ENCODE measurements at places on chromosomes 5 and 9.
A peak's percentile ranks its signal among the peaks of the same experiment; 100 is the strongest.

GRCh38 chr9:130453487-130453886 is 8.7 kb downstream of the ASS1 start:
- DNase-seq = no peak

DNA sequence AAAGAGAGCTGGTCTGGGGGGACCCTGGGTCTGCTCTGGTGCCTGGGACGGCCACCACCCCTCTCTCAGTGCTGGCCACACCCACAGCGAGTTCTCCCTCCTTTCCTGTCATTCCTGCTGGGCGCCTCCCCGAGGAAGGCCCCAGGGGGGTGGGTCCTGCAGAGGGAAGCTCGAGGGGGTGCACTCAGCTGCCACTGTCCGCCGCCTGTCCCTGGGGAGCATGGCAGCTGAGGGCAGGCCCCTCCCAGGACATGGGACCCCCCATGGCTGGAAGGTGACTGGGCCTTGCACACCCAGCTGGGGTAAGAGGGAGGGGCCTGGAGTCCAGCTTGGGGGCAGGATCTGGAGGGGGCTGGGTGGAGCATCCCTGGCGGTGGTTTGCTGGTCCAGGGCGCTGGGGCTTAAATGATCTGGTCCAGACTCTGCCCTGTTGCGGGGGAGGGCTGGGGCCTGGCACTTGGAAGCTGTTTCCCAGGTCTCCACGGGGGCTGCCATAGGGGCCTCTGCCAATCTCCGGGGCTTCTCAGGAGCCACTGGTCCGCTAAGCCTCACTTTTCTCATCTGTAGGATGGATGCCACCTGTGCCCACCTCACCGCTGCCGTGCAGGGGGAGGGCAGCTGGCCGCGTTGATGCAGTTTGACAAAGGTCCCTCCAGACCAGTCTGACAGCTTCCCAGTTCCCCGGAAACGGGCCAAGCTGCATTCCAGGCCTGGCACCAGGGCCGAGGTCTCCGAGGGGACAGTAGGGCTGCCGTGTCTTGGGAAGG is 6.0 kb upstream of the SLC2A6 start:
- no peak for DNase-seq

- DNase-seq = peak; percentile 12
These were observed 86.8 kb upstream of the MEGF10 start for GRCh38 chr5:127203818-127204217.

GRCh38 chr9:5596173-5596572 is 32.7 kb upstream of the RIC1 start:
- DNase-seq = no peak

DNA sequence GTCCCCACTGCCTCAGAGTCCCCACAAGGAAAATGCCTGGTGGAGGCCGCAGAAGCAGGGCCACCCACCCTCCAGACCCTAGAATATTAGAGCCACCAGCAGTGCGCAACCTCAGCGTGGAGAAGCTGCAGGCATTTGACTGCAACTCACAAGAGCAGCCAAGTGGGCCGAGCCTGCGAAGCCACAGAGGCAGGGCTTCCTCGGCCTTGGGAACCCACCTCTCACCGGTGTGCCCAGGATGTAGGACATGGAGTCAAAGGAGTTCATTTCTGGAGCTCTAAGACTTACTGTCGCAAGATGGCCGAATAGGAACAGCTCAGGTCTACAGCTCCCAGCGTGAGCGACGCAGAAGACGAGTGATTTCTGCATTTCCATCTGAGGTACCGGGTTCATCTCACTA is 397.9 kb upstream of the PIK3R1 start:
- DNase-seq = no peak

- DNase-seq = no peak
These were observed 2.5 kb upstream of the FGF1 start for GRCh38 chr5:142688281-142688989.

DNA sequence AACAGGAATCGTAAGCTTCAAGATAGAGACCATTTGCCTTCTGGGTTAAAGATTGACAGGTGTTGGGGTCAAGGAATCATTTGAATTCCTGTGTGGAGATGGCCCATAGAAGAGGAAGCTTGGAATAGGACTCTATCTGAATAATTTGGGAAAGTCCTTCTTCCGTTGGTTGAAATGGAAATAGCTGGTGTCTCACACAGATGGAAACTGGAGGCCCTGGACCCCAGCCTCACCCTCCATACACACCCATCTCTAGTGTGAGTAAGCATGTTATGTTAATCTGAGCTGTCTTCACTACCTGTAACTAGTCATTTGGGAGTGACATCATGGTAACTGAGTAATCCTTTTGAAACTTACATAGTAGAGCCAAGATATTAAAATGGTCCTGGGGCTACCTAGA is 184.4 kb downstream of the CD180 start:
- DNase-seq = no peak

DNA sequence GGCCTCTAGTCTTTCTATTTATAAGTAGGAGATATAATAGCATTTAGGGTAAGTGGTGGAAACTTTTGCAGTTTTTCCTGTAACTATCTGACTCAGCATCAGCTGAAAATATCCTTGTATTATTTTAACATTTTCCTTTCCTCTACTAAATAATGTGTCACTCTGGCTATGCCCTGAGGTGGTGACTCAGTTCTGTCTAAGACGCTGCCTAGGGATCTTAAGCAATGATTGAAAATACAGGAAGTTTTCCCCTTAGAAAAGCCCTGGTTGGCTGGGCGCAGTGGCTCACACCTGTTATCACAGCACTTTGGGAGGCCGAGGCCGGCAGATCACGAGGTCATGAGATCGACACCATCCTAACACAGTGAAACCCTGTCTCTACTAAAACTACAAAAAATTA is 9.3 kb upstream of the EDIL3 start:
- no peak for DNase-seq

GRCh38 chr5:170427672-170428236 is 38.6 kb upstream of the KCNMB1 start:
- DNase-seq = no peak

DNA sequence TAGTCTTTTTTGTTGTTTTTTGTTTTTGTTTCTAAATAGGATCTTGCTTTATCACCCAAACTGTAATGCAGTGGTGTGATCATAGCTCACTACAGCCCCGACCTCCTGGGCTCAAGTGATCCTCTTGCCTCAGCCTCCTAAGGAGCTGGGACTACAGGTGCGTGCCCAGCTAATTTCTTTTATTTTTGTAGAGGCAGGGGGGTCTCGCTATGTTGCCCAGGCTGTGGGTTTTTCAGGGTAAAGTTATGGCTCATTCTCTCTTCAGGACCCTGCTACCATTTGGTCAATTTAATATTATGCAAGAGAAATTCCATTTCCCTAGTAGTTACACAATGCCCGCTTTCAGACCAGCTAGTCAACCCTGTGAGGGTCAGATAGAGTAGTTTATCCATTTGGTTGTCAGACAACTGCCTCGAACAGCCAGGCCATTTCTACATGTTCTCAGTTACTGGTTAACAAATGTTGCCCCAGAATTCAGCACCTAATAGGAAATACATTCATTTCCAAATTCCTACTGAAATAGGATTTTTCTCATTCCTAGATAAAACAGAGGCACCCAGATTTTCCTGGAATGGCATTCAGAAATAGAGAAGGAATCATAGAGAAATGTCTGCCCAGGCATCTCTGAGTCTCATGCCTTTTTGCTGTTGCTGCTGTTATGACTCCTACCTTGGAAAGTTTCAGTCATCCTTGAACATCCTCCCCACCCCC is 6.4 kb upstream of the GLIS3 start:
- DNase-seq = no peak

DNA sequence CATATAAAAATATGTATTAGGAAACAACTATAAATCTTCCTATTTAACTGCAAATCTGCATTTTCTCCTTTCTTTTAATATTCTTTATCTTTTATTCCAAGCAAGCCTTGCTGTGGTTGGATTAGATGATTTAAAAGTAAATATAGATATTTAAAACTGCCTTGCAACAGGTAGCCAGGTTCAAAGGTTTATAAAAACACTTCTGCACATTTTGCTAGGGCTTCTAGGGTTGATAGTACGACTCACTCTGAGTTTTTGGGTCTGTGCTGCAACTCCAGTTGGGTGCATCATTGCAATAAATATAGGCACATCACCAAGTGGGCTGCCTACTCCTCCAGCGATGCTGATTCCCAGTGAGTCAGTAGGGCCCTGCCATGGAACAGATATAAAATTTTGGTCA is 167.7 kb downstream of the MPDZ start:
- no peak for DNase-seq

DNA sequence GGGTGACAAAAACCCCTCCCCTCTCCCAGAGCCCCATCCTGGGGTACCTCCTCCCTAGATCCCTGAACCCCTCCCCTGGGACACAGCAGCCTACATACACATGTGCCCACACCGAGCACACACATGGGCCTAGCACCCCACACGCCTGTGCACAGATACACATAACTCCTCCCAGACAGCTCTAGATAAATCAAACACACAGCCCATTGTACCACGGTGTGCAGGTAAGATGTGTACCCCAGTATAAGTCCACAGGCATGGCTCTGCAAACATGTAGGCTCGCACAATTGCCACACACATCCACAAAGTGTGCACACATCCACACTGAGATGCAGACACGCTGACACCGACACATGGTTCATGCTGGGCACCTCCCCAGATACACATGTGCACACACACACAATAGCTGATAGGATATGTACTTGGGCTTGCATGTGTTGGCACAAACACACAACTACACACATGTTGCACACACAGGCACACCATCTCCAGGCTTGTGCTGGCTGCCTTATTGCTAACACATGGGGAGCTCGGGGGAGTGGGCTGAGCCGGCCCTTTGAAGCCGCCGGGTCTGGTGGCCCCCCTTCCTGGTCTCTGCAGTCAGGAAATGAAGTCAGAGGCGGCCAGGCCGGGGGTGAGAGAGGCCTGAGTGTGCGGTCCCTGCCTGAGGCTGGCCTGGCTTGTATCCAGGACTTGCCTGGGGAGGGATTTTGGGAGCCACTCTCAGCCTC is 30.2 kb downstream of the GOLGA2 start:
- DNase-seq = peak; percentile 25

DNA sequence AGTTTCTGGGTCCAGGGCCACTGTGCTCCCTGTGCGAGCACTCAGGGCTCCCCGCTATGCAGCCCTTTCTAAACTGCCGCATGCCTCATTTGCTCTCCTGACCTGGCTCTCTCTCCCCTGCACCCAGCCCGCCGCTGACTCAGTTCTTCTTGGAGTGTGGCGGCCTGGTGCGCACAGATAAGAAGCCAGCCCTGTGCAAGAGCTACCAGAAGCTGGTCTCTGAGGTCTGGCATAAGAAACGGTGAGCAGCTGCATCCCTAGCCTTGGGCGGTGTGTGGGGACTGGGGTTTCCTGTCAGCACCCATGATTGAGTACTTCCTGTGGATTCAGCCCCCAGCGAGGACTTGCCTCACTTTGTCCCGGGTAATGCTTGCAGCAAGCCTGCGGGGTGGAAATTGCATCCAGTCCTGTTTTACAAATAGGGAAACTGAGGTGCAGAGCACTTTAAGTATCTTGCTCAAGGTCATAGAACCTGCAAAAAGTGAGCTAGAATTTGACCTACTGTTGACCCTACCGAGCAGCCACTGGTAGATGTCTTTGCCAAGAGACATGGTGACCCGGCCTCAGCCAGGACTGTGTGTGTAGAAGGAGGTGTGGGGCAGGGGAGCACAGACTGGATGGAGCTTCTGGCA is 27.9 kb downstream of the USP20 start:
- peak; percentile 95 for DNase-seq

DNA sequence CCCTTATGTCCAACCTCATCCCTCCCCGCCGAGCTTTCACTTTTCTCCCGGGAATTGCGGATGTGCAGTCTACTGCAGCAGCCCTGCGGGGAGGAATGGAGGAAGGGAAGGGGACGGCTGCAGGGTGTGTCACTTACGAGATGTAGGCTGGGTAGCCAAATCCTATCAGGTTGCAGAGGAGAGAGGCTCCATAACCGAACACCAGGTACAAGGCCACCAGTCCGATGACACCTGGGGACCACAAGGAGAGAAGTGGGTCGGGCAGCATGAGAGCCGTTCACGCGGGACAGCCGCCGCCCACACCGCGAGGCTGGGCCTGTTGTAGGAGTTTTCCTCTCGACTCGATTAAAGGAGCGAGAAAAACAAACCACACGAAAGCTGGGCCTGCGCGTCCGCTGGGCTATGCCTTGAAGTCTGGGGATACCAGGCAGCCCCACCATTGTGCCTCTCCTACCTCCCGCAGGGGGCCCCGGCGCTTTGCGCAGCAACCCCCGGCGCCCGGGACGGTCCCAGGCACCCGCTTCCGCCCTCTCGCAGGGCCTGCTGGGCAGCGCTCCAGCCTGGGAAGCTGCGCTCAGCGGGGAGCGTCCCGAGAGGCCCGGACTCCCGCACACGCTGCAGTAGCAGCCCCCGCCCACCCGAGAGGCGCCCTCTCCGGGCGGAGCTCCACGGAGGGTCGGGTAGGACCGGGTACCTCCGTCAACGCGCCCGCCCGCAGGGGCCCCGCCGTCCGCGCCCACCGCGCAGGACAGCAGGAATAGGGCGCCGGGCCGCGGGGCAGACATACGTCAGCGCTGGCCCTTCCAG is 798 bp downstream of the REEP5 start:
- peak; percentile 27 for DNase-seq

DNA sequence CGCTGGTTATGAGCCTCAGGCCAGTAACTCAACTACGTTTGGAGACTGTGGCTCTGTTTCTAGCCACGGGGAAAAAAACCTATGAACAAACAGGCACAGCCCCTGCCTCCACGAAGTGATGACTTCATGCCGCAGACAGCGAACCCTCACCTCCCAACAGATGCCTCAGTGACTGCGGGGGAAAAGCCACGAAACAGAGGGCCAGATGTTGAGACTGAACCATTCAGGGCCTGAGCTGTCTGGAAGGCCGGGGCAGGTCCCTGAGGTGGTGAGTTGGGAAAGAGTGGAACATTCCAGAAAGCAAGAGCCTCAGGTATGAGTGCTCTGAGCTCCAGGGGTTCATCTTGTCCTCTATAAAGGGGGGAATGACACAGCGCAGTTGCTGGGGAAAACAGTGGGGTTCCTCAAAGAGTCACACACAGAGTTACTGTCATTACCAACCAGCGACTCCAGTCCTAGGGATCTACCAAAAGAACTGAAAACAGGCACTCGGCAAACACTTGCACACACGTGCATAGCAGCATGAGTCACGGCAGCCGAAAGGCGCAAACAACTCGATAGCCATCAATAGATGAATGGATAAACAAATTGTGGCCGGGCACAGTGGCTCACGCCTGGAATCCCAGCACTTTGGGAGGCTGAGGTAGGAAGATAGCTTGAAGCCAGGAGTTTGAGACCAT is 15.3 kb downstream of the PLPP7 start:
- DNase-seq = no peak

DNA sequence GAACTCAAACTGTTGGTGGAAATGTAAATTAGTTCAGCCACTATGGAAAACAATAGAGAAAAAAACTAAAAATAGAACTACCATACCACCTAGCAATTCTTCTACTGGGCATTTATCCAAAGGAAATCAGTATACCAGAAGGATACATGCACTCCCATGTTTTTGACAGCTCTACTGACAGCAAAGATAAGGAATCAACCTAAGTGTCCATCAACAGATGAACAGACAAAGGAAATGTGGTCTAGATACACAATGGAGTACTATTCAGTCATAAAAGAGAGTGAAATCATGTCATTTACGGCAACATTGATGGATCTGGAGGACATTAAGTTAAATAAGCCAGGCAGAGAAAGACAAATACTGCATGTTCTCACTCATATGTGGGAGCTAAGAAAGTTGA is 21.8 kb upstream of the C9orf40 start:
- no peak for DNase-seq

GRCh38 chr5:33891788-33892619 is at the start of gene ADAMTS12:
Gene ADAMTS12 (minus strand): TSS chr5:33891990. CDS start chr5:33891856, 134 bp downstream.
- DNase-seq = no peak

- no peak for DNase-seq
These were observed 32.6 kb downstream of the SARDH start for GRCh38 chr9:133705576-133705975.

Data from AML-193 (cell line).